ENCODE measurements at places on chromosomes 7 and 10.

DNA sequence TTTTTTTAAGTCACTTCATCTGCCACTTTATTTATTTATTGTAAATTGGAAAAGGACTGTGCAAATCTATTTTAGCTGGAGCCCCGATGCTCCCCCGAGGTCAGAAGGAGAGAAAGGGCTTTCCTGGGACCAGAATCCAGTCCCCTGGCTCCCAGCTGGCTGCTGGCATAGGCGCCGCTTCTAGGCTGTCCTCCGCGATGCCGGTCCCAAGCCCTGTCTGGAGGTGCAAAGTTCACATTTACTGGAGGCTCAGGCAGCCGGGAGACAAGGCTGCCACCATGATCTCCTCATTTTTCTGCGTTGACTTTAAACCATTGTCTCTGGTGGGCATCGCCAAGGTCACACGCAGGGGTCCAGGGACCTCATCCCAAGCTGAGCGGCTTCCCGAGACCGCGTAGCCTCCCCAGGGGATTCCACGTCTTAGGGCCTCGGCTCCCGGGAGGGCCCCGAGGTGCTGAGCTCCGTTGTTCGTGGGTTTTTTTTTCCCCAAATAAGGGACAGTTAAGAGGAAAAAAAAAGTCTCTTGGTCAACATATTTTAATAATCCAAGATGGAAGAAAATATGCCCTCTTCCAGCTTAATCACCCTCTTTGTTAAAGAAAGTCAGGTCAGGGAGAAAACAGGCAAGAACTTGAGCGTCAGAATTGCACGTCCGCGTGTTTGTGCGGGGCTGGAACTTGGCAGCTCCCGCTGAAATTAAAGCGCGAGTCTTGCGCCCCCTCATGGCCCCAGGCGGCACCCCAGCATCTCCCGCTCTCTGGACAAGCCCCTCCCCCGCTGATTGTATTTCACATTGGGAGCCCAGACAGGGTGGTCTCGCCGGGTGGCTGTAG lies 11.9 kb downstream of the RGR start:
- DNase-seq, result no peak

- no peak for DNase-seq
Measured at GRCh38 chr10:59757966-59758365, 4.7 kb upstream of the MRLN start.

- DNase-seq, result no peak
Measured at GRCh38 chr7:142308326-142308725, 50.5 kb upstream of the PRSS58 start.

GRCh38 chr7:111370002-111370401 lies 192.3 kb downstream of the IMMP2L start:
- DNase-seq, result no peak

- no peak for DNase-seq
Measured at GRCh38 chr7:33300131-33300530, 170.8 kb downstream of the BBS9 start.

- no peak for DNase-seq
Measured at GRCh38 chr7:1591876-1592275, 22.0 kb upstream of the PSMG3 start.

GRCh38 chr7:159213253-159213652 lies 68.6 kb upstream of the VIPR2 start:
- no peak for DNase-seq

GRCh38 chr7:142854372-142855113 lies at the start of gene EPHB6:
Gene EPHB6, plus strand, starts transcription at chr7:142855076. Its CDS starts 8,152 bp downstream, at chr7:142863228.
- peak; percentile 54 for DNase-seq

DNA sequence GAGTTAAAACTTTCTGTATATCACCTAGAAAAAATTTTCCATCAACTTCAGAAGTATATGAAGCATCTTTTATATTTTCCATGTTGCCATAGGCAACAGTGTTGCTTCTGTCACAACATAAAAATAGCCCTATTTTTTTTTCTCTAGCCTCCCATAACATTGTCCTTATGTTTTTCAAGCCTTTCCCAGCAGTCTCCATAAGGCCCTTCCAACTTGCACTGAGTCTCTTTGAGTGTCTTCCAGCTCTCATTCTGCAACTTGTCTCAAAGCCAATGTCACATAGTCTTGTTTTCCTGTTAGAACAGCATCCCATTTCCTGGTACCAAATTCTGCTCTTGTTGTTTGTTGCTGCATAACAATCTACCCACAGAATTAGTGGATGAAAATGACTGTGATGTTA lies 1055.5 kb upstream of the GHITM start:
- no peak for DNase-seq

All from CD4-positive, alpha-beta T cell treated with Interleukin-15 for 4 hours (primary cell).